ENCODE measurements at places on chromosomes 12 and 14.

GRCh38 chr12:133058203-133059113 is 21.1 kb downstream of the ZNF84 start:
- no peak for DNase-seq

- DNase-seq = no peak
Measured at GRCh38 chr12:105072888-105073488, 11.3 kb downstream of the ALDH1L2 start.

DNA sequence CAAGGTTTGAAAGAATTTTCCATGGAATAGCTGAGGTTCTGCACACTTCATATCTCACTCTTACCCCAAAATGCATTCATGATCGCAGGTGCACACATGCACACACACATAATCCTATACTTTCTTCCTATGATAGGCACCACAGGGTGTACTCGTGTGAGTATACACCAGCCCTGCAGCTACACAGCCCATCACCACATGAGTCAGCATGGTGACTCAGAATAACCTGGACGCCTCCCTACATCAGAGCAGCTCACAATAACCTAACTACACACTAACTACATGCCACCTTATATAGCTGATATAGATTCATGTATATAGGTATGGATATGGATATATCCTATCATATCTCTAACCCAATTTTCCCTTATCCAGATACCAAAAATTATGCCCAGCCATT is 850.2 kb upstream of the TMEM132C start:
- DNase-seq = no peak

GRCh38 chr14:99889268-99889667 is 96.1 kb downstream of the EML1 start:
- no peak for DNase-seq

- peak; percentile 77 for DNase-seq
Measured at GRCh38 chr12:95072900-95073697, at the start of gene NR2C1. TSS of gene NR2C1 (minus strand) at chr12:95073618. CDS start at chr12:95067384, 6,234 bp downstream.

DNA sequence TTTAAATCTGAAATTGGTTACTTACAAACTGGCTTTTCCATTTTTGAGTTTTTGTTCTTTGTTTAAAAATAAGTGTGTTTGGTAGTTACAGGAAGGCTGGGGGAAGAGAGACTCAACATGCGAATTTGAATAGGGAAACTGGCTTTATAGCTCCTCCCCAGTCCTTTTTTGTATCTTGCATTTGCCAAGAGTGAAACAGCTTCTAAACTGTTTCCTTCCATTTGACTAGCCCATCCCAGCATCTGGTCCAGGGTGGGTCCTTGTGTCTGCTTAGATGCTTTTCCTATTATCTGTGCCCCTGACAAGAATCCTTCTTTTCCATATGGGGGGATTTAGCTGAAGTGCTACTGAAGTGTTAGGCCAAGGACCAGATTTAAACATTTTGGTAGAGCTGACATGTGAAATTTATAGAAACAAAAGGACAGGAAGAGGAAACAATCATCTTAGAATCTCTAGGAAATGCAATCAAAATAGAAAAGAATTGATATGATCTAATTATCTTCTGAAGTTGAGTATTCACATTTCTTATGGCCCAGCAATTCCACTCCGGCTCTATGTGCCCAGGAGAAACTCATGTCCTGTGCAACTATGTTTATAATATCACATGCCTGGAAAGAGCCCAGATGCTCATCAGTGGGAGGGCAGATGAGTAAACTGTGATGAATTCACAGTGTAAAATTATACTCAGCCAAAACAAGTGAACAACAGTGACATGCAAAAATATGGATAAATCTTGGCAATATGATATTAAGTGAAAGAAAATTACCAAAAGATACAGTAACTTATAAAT is 7.4 kb downstream of the SMOC1 start:
- no peak for DNase-seq

DNA sequence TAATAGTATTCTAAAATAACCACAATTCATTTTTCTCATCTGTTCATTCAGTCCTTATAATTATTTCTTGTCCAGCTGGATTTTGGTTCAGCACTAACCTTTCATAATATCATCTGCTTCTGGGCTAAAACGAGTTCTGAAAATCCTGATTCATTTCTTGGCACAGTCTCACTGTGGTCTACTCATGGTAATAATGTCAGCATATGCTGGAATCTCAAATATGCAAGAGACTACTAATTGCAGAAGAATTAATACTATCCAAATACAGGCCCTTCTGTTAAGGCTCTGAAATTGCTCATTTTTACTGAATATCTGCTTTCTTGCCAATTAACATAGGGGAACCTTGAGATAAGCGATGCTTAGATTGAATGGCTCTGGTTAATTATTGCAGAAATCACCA is 597.1 kb downstream of the RPL10L start:
- DNase-seq = no peak

DNA sequence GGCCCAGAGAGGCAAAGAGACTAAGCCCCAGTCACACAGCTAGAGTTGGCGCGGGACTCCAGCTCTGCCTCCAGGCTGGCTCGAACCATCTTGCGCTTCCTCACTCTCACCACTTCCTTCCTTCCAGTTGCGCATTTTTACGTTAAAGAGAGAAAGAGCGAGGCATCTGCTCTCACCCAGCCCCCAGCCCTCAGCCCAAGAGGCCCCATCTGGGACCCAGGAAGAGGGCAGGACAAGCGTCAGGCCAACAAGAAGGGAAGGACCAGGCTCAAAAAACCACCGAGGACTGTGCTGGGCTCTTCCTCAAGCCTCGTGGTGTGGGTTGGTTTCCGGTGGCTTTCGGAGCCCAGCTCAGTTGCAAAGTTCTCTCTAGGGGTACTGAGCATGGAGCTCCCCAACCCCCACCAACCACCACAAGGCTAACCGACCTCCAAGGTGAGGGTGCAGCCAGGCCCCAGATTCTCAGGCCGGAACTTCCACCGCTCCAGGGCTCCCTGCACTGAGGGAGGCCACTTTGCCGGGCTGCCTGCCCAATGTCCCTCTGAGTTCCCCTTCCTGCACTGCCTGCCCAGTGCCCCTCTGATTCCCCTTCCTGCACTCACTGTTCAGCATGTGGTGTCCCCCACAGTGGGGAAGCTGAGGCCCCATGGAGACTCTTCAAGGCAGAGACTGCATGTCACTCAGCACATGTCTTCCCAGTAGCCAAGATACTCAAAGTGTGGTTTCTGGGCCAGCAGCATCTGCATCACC is 35.9 kb downstream of the TESC start:
- DNase-seq = no peak

GRCh38 chr14:65628664-65629063 is 216.1 kb downstream of the FUT8 start:
- DNase-seq = no peak

DNA sequence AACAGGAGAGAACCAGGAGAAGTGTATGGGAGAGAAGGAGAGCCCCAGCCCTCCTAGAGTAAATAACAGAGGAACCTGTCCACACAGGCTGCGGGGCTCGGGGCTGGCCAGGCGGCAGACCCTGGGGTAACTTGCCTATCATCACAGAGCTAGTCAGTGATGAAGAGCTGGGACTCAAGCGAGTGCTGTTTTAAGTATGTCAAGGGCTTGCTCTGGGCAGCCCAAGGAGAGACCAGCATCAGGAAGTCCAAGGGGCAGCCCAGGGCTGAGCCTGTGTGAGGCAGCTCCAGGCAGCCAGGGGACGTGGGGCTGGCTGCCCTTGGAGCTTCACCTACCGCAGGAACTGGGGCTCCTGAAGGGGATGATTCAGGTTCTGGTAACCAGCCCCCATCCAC is 10.0 kb downstream of the VWF start:
- DNase-seq = no peak

DNA sequence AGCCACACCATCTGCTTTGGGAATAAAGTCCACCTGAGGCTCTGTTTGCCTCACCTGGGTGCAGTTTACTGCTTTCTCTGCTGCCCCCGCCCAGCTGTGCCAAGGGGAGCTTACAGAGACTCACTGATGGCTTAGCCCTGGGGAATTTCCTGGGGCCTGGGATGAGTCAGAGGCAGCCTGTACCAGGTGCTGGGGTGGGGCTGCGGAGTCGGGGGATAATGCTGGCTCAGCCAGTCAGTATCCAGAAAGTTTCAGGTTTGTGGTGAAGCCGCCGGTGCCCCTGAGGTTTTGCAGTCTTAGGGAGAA is 22.3 kb downstream of the PLEKHG3 start:
- no peak for DNase-seq

DNA sequence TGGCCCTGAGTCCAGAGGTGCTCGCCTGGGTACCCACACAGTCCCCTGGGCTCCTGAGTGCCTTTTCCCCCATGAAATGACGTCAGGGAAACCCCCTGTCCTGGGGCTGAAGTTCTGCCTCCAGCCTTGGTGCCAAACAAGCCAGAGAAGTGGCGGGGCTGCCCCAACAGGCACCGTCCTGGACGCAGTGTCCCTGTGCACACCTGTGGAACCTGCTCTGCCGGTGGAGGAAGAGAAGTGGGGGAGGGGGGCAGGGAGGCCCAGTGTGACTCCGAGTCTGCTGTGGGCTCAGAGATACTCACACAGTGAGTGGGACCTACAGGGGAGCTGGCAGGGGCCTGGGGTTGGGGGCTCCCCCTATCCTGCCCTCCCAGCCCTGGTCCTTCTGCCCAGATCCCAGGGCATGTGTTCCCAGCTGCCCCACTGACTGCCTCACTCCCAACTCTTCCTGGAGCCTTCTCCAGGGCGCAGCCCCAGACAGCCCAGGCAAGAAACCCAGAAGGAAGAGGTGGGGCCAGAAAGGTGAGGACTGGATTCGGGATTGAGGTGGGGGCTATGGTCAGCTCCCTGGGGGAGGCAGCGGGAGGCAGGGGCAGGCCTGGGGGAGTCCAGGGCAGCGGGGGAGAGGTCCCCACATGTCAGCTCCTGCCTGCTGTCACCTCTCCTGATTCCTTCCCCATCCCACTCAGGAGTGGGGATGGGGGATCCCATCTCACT is 24.7 kb downstream of the CCDC85C start:
- no peak for DNase-seq

GRCh38 chr12:2559931-2560330 is 234.8 kb upstream of the FKBP4 start:
- DNase-seq = no peak

DNA sequence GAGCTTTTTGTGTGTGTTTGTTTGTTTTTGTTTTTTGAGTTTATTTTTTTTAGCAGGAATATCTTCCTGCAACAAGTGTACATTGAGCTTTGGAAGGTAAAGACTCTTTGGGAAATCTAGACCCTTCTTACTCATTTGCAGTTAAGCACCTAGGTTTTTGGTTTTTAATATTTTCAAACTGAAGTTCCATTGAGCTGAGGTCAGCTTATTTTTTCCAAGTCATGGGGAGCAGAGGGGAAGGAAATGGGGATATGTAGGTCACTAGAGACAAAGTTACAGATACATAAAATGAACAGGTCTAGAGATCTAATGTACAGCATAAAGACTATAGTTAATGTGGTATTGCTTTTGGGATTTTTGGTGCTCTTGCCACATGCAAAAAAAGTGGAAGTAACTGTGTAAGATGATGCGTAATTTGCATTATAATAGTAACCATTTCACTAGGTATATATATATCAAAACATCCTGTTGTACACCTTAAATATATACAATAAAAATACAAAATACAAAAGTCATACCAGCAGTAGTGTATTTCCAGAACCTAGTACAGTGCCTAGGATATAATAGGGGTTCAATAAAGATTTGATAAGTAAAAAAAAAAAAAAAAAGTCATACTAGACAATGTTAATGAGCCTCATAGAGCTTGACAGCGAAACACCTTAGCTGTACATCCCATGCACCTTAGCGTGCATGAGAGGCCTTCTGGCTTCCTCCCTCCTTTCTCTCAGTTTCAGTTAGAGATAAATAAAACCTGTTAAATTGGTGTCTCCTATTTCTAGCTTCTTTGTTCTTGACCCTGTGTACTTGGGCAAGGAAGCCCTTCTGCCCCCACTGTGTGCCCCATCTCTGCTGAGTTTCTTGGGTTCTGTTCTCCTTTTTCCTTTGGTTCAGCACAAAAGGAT is 22.7 kb downstream of the CGRRF1 start:
- DNase-seq = no peak

GRCh38 chr14:97388408-97388807 is 591.2 kb downstream of the VRK1 start:
- no peak for DNase-seq

DNA sequence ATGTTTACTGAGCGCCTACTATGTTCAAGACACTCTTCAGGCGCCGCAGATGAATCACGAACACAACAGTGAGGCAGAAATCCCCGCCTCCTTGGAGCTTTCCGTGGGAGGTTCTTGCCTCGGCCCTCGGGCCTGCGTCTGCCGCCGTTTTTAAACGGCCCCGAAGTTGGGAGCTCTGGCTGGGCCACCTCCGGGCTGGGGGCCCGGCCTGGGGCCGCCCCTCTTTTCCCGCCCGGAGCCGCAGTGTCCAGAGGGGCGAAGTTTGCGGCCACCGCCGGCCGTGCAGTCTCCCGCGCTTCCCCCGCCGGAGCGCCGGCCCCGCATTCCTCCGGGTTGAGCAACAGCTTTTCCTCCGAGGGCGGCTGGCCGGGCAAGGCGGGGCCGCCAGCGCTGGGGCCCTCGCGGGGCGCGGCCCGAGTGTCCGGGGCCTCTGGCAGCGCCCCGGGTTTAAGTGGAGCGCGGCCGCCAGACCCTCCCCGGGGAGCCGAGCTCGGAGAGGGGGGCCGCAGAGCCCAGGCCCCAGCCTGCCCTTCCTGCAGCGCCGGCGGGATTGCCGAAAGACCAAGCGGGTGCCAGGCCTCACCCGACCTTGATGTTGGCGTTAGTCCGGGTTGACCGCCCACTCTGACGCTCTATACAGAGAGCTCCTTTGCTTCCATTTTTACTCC is 18.7 kb upstream of the CTDSP2 start:
- DNase-seq = no peak

DNA sequence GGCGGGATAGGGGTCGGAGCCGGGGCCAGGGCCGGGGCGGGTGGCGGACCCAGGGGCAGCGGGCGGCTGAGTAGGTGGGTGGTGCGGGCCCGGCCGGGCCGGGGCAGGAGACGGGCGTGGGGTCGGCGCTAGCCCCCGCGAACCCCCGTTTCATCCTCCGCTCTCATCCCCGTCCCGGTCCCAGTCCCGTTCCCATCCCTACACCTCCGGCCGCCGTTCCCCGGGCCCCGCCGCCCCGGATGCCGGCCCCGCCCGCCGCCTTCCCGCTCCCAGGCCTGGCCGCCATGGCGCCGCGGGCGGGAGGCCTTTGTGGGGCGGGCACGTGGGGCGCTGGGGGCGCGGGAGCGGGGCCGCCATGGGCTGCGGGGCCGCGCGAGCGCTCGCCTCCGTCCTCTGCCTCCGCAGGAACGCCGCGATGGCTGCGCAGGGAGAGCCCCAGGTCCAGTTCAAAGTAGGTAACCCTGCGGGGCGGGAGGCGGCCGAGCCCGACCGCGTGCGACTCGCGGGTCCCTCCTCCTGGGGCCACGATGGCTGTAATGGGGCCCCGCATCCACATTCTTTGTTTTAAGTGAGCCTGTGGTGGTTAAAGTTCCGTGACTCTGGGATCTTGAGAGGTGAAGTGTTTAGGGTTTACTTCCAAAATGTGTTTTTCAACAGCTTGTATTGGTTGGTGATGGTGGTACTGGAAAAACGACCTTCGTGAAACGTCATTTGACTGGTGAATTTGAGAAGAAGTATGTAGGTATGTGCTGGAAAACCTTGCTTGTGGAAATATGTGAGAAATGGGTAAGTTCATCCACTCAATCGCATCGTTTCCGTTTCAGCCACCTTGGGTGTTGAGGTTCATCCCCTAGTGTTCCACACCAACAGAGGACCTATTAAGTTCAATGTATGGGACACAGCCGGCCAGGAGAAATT is 572 bp downstream of the RAN start:
- DNase-seq = peak; percentile 3

GRCh38 chr14:59688224-59689170 is 111.9 kb upstream of the CCDC175 start:
- no peak for DNase-seq
